Right lung (tissue), 10 donors: ENCODE measurements at places on chromosomes 12 and 14. TPM values are rescaled to one million over a fixed set of nuclear protein-coding genes. Genes with fewer than 3 reads are reported as not detected.

- DNase-seq, result no peak
Measured at GRCh38 chr12:113347107-113347506, 11.3 kb upstream of the PLBD2 start.

DNA sequence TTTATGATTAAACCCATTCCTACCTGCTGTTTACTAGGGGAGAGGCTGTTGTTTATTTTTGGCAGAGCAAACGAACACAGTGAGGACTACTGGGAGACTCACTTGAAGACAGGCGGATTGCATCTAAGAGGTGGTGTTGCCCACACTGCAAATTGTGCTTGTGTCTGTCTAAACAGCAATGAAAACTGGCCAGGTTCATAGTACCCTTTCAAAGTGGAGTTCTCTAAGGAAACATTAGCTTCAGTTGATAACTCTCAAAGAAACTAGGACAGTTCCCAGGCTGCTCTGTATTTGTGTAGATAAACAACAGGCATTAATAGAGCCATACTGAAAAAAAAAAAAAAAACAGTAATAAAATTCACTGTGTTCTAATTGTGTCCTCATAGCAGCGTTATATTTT lies 466.0 kb upstream of the RGS6 start:
- DNase-seq, result no peak

The C12orf42 gene
- not detected for polyA plus RNA-seq

GRCh38 chr14:53542732-53543131 lies 389.6 kb upstream of the DDHD1 start:
- DNase-seq, result peak; percentile 62

- DNase-seq, result no peak
Measured at GRCh38 chr12:56991319-56992246, 14.8 kb downstream of the ZBTB39 start.

- DNase-seq, result peak; percentile 96
Measured at GRCh38 chr12:52069327-52070184, at the start of gene ATG101. Gene ATG101, plus strand, starts transcription at chr12:52069978. Its CDS starts 3,673 bp downstream, at chr12:52073651.

GRCh38 chr12:85301051-85301450 lies 21.0 kb downstream of the ALX1 start:
- no peak for DNase-seq

The STX2 gene
- 31.0 TPM for polyA plus RNA-seq

DNA sequence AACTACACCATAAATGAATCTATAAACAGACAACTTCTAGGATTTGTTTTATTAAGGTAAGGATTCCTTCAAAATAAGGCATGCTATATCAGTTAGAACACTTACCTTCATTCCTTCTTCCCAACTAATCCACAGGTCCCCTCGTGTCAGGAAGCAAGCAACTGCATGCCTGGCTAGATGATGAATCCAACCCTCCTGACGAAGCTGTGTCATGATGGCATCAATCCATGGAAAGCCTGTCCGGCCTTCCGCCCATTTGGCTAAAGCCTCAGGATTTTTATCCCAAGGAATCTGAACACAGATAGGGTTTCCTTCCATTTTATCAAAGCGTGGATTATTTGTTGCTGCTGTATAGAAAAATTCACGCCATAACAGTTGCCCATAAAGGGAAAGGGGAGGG lies 12.5 kb upstream of the MTERF2 start:
- no peak for DNase-seq

- no peak for DNase-seq
Measured at GRCh38 chr14:100691395-100692056, 35.2 kb upstream of the DLK1 start.

The PLA2G1B gene
- polyA plus RNA-seq, result 2.7 TPM
